ENCODE measurements at places on chromosomes 3 and 15. TPM values are rescaled to one million over a fixed set of nuclear protein-coding genes. Genes with fewer than 3 reads are reported as not detected.

Gene GOLGA8J
- 0.29 TPM for total RNA-seq

Gene IGSF10
- 2.7 TPM for total RNA-seq

Gene TMEM40
- total RNA-seq = not detected

Gene ISG20
- total RNA-seq = 2.1 TPM

Gene FBXL22
- 0.59 TPM for total RNA-seq

Gene ATP10A
- 32.9 TPM for total RNA-seq

Gene CTXN2
- not detected for total RNA-seq

Gene RHCG
- not detected for total RNA-seq

Gene C3orf52
- total RNA-seq = 4.0 TPM

Gene SEC62
- total RNA-seq = 31.5 TPM

Gene CSPG4
- 20.3 TPM for total RNA-seq

Gene EPB42
- not detected for total RNA-seq

Gene ITGA11
- 697 TPM for total RNA-seq

Gene SEMA3G
- under 0.01 TPM for total RNA-seq

Gene ILDR1
- not detected for total RNA-seq
